Stimulated activated CD8-positive, alpha-beta memory T cell treated with anti-CD3 and anti-CD28 coated beads, Interleukin-4, amount 100 ng/mL, for 1 hour (primary cell): ENCODE measurements at places on chromosomes 6 and 20.

GRCh38 chr6:33631971-33632557, 10.9 kb downstream of the ITPR3 start:
- DNase-seq, result no peak

DNA sequence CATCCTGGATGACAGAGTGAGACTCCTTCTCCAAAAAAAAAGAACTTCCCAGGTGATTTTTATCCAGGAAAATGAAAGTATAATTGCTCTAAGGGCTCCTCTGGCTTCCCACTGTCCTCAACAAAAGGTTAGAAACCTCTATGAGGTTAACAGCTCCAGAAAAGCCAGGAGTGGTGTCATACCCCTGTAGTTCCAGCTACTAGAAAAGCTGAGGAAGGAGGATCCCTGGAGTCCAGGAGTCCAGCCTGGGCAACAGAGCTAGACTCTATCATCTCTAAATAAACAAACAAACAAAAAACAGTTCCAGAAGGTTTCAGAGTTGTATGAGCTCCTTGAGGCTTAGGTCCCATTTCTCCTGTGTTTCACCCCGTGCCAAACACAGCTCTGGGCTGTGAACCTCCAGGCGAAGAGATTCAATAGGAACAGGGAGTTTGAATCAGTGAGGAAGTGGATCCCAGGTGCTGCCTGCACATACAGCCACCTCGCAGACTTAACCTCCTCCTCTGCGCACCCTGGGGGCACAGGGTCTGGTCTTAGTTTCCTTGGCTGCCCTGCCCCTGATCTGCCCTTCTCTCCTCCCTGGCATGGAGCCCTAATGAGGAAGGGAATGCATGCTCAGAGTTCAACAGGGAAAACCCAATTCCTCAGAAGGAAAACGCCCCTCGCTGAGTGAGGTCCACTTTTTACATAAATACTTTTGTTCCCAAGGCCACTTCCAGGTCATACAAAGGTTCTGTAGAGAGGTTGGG, 31.0 kb downstream of the ZC3H12D start:
- no peak for DNase-seq

DNA sequence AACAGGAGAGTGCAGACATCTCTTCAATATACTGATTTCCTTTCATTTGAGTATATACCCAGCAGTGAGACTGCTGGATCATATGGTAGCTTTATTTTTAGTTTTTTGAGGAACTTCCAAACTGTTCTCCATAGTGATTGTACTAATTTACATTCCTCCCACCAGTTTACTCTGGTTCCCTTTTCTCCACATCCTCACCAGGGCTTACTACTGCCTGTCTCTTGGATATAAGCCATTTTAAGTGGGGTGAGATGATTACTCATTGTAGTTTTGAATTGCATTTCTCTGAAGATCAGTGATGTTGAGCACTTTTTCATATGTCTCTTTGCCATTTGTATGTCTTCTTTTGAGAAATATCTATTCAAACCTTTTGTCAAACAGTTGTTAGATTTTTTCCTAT, 64.9 kb upstream of the HMGCLL1 start:
- no peak for DNase-seq

DNA sequence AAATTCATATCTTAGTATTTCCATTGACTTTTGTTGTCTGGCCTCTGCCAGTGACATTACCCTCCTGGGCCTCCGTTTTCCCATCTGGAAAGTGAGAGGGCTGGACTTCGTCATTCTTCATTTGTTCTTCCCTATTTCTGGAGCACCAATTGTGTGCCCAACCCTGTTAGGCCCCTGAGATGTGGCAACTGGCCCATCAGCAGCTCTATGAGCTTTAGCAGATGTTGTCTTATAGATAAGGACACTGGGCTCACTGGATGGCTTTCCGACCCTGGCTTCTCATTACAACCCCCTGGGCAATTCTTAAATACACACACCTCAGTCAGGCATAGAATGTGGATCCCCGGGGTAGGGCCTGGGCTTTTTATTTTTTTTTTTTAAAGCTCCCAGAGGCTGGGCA, 14.7 kb downstream of the PABPC1L start:
- DNase-seq, result no peak

DNA sequence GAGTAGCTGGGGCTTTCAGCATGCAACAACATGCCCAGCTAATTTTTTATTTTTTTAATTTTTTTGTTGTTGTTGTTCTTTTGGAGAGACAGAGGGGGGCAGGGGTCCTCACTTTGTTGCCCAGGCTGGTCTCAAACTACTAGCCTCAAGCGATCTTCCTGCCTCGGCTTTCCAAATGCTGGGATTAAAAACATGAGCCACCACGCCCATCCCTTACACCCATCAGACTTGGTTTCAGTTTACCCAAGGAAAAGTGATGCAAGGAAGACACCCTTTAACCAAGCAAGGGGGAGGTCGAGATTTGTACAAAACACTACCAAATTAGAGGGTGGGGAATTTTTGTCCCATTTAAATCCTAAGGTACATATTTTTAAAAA, 210.1 kb downstream of the ARHGAP18 start:
- no peak for DNase-seq

DNA sequence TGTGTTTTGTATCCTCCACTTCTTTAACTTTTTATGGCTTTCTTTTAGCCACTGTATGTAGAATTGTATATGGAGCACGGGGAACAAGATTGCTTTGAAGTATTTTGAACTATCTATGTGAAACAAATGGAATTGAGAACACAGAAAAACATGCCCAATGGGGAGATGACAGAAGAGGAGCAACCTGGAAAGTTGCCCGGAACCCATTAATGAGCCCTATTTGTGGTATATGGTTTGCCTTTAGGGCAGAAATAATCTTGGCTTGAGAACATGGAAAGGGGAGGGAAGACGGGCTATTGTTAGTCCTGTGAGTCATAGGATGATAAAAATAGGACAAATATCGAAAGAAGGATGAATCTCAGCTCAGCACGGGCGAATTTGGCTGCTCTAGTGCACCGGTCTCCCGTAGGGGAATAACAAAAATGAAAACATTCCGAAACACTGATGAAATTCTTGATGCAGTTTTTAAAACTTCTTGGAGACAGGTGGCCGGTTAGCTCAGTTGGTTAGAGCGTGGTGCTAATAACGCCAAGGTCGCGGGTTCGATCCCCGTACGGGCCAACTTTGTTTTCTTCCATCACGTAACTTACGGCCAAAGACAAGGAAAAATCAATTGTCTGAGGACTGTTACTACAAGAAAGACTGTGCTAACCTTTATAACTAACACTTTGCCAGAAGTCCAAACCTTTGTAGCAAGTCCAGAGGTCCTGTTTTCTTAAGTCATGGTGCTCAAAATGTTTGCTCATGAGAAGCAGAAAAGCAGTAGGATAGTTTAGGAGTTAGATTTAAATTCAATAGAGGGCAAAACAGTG, 15.7 kb downstream of the HMGN4 start:
- peak; percentile 49 for DNase-seq

GRCh38 chr6:82614518-82614917, 250.9 kb downstream of the TPBG start:
- DNase-seq, result no peak

DNA sequence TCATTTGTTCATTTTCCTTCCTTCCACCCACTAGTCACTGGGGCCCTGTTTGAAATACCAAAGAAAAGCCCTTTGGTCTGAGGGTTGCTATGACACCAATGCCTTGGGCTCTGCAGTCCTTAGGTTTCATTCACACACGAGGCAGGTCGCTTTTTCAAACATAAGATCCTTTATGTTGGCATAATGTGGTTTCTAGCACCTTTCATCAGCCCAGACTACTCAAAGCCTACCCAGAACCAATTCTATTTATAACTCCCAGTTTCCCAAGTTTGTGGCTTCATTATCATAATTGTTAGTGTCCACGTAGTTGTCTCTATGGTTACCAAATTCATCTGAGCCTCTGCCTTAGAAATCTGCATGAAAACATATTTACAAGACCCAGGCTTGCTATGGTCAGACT, 6.6 kb upstream of the TP53RK start:
- DNase-seq, result no peak

DNA sequence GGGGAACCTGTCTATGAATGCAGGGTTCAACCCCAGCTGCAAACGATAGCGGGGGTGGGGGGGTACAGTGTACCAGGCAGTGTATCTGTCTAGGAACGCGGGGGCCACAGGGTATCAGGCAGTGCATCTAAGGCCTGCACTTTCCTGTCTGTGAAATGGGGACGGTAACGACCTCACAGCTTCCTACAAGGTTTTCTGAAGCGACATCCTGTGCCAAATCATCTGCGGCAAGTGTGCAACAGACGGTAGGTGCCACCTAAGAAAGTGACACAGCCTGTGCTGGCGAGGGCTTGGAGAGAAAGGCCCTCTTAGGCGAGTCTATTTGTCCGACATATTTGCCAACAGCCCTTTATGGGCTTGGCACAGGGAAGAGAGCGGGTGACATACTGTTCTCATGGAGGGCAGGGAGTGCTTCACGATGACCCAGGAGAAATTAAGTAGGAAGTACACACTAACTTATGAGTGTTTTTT, 3.8 kb downstream of the DIDO1 start:
- DNase-seq, result peak; percentile 31

DNA sequence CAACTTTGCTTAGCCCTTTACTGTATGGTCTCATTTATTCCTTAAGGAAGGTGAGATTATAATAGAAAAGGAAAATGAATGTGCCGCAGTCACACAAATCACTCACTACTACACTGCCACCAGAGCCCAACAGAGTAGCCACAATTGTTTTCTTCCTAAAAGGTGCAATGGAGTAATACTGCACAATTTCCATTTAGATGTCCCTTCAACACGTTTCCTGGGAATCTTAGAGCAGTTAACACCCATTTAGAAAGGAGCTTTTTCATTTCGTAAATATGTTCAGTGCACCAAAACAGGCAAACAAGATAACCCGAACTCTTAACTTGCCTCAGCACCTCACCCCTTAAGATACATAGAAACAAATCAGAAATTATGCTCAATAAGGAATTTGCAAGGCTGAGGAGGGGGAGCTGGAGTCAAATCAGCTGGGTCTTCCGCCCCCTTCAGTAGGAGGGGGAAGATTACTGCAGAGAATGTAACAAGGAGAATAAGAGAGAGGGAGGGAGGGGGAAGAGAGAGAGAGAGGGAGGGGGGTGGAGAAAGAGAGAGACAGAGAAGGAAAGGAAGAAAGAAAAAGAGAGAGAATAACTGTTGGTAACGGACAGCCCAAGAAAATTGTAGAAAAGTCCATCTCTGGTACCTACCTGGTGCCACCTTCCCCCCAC, 155.5 kb downstream of the BCAS1 start:
- DNase-seq, result no peak

GRCh38 chr6:162156146-162156545, 571.4 kb downstream of the PRKN start:
- no peak for DNase-seq

DNA sequence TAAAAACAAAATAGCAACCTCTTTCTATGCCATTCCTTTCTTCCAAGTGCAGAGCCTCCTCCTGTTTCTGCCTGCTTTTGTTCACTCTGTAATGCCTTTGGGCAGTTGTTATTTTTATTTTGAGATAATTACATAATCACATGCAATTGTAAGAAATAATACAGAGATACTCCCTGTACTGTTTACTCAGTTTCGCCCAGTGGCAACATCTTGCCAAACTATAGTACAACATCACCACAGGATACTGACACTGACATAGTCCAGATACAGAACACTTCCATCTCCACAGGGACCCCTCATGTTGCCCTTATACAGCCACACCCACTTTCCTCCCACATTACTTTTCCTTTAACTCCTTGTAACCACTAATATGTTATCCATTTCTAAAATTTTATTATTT, 59.7 kb downstream of the BANF2 start:
- no peak for DNase-seq

- no peak for DNase-seq
Observed at GRCh38 chr20:32941155-32941885, 62.9 kb downstream of the SUN5 start.

GRCh38 chr6:100946711-100947110, 65.6 kb upstream of the ASCC3 start:
- DNase-seq, result no peak

- DNase-seq, result no peak
Observed at GRCh38 chr20:38873050-38873581, 53.1 kb upstream of the FAM83D start.

DNA sequence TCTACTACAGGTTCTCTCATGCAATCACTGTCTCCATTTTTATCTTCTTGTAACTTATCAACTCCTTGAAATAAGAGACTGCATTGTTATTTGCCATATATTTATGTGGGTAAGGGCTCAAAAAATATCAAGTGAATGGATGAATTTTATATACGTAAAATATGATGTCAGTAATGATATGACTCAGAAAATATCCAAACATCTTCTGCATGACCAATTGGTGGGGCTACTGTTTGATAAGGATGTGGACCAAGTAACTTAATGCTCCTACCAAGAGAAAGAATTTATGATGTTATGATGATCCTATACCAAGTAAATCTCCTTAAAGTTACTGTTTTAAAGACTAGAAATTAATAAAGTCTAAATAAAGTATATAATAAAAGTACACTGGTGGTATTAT, 103.7 kb downstream of the OGFRL1 start:
- no peak for DNase-seq

- DNase-seq, result no peak
Observed at GRCh38 chr6:91606148-91606901, 1019.5 kb upstream of the MAP3K7 start.

- no peak for DNase-seq
Observed at GRCh38 chr6:132359886-132360285, 41.4 kb downstream of the MOXD1 start.

DNA sequence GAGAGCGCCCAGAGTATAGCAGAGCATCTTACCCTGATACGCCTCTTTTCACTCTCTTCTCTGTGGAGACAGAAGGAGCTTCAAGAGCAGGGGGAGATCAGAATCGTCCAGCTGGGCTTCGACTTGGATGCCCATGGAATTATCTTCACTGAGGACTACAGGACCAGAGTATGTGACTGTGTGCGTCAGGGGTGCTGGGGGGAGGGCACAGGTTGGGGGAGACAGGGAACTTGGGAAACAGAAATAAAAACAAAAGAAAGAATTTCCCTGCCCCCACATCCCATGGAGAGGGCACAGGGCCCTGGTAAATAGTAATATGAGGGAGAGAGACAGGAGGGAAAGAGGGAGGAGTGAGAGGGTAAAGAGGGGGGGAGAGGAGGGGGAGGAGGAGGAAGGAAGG, 3.0 kb upstream of the C4A start:
- DNase-seq, result no peak

GRCh38 chr20:54535033-54535432, 59.6 kb downstream of the DOK5 start:
- DNase-seq, result no peak

DNA sequence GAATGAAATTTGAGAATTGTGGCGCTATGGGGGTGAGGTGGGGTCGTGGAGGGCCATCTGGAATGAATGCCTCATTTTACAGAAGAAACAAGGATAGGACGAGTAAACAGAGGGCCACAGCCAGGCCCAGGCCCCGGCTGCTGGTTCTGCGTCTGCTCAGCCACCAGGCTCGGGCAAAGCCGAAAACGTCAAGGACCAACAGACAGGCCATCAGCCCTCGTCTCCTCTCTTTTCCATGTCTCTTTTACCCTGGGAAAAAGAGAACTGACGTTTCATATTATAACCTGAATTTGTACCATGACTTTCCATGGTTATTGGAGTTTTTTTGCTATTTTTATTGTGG, 212.4 kb upstream of the ARID1B start:
- no peak for DNase-seq

GRCh38 chr6:107803957-107804356, 20.2 kb downstream of the SCML4 start:
- no peak for DNase-seq

- no peak for DNase-seq
Observed at GRCh38 chr20:44219170-44219730, 8.7 kb upstream of the OSER1 start.
